ENCODE measurements at places on chromosomes 3 and 15. TPM values are rescaled to one million over a fixed set of nuclear protein-coding genes. Genes with fewer than 3 reads are reported as not detected.

GRCh38 chr3:85041562-85042055 is 82.8 kb downstream of the CADM2 start:
- H3K4me3 ChIP-seq = no peak overlapping the region
- no peaks in the 10 kb centered on the region for H3K27me3 ChIP-seq
- no peak for DNase-seq
- H3K4me1 ChIP-seq = no peaks in the 10 kb centered on the region

GRCh38 chr3:87509401-87509800 is 233.0 kb upstream of the POU1F1 start:
- H3K4me1 ChIP-seq = no peaks in the 10 kb centered on the region
- DNase-seq = no peak
- no peaks in the 10 kb centered on the region for H3K36me3 ChIP-seq
- peaks cover 12% of the 10 kb centered on the region for H3K27me3 ChIP-seq
- H3K27ac ChIP-seq = no peak overlapping the region

DNA sequence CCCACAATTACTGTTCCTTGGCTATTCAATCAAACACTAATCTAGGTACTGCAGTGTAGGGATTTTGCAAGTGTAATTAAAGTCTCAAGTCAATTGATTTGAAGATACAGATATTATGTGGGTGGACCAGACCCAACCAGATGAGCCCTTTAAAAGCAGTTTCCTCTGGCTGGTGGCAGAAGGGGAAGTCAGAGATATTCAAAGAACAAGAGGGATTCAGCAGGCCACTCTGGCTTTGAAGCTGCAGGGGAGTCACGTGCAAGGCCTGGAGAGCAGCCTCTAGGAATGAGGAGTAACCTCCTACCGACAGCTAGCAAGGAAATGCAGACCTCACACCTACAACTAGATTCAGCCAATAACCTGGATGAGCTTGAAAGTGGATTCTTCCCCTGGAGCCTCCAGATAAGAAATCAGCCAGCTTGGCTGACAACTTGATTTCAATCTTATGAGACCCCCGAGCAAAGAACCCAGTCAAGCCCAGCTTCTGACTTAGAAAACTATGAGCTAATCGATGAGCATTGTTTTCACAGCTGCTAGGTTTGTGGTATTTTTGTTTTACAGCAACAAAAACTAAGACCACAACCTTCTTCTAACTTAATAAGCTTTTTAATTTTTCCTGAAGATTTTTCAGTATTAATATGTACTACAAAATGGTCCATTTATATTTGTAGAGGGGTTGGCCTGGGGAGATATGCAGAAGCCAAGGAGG is 13.4 kb downstream of the HACD2 start:
- no peak overlapping the region for H3K4me3 ChIP-seq
- H3K27me3 ChIP-seq = no peaks in the 10 kb centered on the region
- H3K4me1 ChIP-seq = peaks cover 15% of the 10 kb centered on the region
- DNase-seq = no peak
- H3K27ac ChIP-seq = peak overlapping the region; percentile 1
- peaks cover 13% of the 10 kb centered on the region for H3K36me3 ChIP-seq

GRCh38 chr3:105118905-105119304 is 247.8 kb upstream of the ALCAM start:
- H3K27ac ChIP-seq = no peak overlapping the region
- H3K4me1 ChIP-seq = no peaks in the 10 kb centered on the region
- no peaks in the 10 kb centered on the region for H3K27me3 ChIP-seq
- H3K4me3 ChIP-seq = no peak overlapping the region

- H3K36me3 ChIP-seq = no peaks in the 10 kb centered on the region
- H3K4me1 ChIP-seq = peaks cover 44% of the 10 kb centered on the region
- DNase-seq = no peak
- H3K27ac ChIP-seq = no peak overlapping the region
- H3K4me3 ChIP-seq = no peak overlapping the region
- H3K27me3 ChIP-seq = no peaks in the 10 kb centered on the region
Measured at GRCh38 chr3:132781922-132782321, 59.7 kb upstream of the NPHP3 start.

DNA sequence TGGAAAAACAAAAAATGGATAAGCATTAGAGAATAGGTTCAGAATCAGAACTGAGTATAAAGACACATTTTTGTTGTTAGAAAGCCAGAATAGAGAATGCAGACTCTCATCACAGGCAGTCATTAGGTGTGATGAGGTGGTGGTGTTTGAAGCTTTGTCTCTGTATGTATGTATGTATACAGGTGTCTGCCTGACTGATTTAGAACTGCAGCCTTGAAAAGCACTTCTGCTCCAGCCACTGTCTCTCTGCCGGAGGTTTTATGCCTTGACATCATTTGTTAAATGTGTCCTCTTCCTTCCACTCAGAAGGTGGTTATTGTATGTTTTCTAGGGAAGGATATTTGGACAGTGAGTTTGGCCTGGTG is 80.7 kb upstream of the ZBED2 start:
- no peak overlapping the region for H3K4me3 ChIP-seq
- H3K4me1 ChIP-seq = peaks cover 32% of the 10 kb centered on the region
- H3K36me3 ChIP-seq = no peaks in the 10 kb centered on the region

GRCh38 chr3:42070089-42070488 is 21.1 kb upstream of the TRAK1 start:
- H3K4me1 ChIP-seq = peaks cover 81% of the 10 kb centered on the region
- no peak overlapping the region for H3K4me3 ChIP-seq
- no peak for DNase-seq
- H3K27me3 ChIP-seq = no peaks in the 10 kb centered on the region

DNA sequence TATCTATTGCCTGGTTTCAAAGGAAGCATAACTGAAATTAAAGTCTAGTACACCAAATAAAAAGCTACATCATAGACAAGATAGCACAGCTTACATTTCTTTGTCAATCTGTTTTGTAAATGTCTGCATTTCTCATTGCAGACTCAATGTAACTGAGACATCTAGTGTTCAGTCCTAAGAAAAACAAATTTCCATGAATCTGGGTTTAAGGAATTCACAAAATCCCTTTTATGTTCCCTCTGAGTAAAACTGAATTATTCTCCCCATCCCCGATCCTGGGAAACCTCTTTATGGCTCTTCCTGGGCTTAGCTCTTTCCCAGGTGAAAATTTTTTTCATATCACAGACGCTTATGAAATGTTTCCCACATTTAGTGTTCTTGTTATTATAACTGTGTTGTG is 21.6 kb upstream of the RASA2 start:
- peaks cover 3% of the 10 kb centered on the region for H3K36me3 ChIP-seq
- no peaks in the 10 kb centered on the region for H3K27me3 ChIP-seq
- no peak overlapping the region for H3K4me3 ChIP-seq
- H3K4me1 ChIP-seq = peaks cover 20% of the 10 kb centered on the region

DNA sequence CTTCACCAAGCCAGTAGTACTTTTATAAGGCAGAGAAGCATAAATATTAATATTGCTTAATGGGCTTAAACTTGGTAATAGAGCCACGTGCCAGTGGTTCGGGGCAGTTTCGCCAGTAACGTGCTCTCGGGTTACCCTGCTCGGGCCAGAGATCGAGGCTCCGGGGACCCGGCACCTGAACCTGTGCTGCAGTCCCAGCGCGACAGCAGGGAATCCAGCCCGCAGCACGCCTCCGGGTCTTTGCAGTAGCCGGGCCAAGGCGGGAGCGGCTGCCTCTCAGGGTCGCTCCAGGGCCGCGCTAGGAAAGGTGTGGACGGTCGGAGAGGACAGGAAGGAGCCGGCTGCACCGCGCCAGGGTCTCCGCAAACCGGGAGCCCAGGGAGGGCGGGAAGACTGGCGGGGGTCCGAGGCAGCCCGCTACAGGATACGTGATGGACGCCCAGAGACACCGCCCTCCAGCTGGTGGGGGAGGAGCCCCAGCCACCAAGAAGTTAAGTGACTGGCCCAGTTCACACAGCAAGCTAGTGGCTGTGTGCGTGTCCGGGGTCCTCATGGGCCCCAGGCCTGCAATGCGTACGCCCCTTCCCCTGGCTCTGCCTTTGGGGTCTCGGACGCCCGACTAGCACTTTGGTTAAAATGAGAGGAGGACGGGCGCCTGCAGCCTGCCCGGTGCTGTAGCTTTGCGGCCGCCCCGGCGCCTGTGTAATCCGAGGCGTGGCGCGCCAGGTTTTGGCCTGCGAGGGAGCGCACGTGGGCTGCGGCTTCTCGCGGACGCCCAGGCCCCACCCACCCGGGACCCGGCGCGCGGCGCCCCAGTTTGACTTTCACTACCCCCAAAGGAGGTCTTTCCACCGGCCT is 1.2 kb upstream of the PDE8A start:
- peak; percentile 96 for DNase-seq
- H3K4me3 ChIP-seq = peak overlapping the region; percentile 92
- H3K27ac ChIP-seq = peak overlapping the region; percentile 96
- H3K36me3 ChIP-seq = no peaks in the 10 kb centered on the region

- no peaks in the 10 kb centered on the region for H3K27me3 ChIP-seq
- no peak for DNase-seq
- H3K27ac ChIP-seq = peak overlapping the region; percentile 94
- H3K4me3 ChIP-seq = no peak overlapping the region
Measured at GRCh38 chr3:134311265-134311664, 60.6 kb upstream of the RYK start.

GRCh38 chr15:68054628-68055223 is 611 bp downstream of the PIAS1 start:
- H3K27me3 ChIP-seq = no peaks in the 10 kb centered on the region
- no peak for DNase-seq

DNA sequence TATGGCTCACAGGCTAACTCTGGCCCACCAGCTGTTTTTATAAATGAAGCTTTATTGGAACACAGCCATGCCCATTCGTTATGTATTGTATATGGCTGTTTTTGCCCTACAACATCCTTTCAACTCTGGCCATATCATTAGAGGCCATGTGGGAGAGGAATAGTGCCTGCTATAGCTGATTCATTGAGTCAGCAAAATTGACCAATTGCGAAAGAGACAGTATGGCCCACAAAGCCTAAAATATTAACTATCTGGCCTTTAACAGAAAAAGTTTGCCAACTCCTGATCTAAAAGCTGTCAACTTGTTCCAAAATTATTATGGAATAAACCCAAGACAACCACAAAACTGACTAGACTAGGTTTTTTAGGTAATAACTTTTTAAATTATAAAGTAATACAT is 1.4 kb downstream of the NR1I2 start:
- no peaks in the 10 kb centered on the region for H3K27me3 ChIP-seq
- no peak overlapping the region for H3K4me3 ChIP-seq
- H3K4me1 ChIP-seq = peaks cover 4% of the 10 kb centered on the region
- no peak for DNase-seq
- H3K27ac ChIP-seq = no peak overlapping the region

DNA sequence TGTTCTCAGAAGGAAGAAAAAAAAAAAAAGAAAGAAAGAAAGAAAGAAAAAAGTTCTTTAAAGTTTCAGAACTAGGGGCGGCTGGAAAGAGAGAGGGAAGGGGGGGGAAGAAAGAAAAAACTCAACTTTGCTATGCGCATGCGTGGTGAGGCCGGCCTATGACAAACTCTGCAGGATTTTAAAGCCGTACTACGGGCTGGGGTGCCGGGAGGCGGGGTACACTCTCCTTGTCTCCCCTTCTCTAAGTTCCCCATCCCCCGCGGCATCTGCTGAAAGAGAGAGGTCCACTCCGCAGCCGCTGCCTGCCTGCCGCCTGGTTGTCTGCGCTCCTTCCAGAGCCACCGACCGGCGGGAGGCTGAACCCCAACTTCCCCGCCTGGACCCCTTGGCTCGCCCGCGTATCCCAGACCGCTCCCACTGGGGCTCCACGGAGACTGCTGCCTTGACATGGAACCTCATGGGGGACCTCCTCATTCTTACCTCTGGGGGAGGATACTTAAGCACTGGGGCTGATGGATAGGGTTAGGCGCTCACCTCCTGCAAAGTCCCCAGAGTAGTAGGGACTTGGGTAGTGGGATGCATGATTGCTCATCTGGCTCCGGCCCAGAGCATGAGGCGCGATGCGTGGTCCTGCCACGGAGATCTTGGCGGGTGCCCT is 1.4 kb upstream of the WNT5A start:
- peak overlapping the region; percentile 97 for H3K4me3 ChIP-seq
- peaks cover 39% of the 10 kb centered on the region for H3K4me1 ChIP-seq
- H3K36me3 ChIP-seq = no peaks in the 10 kb centered on the region
- DNase-seq = no peak

- H3K4me1 ChIP-seq = peaks cover 72% of the 10 kb centered on the region
- no peaks in the 10 kb centered on the region for H3K27me3 ChIP-seq
- peak overlapping the region; percentile 6 for H3K27ac ChIP-seq
- H3K36me3 ChIP-seq = no peaks in the 10 kb centered on the region
Measured at GRCh38 chr15:85475711-85476110, 95.3 kb downstream of the AKAP13 start.

DNA sequence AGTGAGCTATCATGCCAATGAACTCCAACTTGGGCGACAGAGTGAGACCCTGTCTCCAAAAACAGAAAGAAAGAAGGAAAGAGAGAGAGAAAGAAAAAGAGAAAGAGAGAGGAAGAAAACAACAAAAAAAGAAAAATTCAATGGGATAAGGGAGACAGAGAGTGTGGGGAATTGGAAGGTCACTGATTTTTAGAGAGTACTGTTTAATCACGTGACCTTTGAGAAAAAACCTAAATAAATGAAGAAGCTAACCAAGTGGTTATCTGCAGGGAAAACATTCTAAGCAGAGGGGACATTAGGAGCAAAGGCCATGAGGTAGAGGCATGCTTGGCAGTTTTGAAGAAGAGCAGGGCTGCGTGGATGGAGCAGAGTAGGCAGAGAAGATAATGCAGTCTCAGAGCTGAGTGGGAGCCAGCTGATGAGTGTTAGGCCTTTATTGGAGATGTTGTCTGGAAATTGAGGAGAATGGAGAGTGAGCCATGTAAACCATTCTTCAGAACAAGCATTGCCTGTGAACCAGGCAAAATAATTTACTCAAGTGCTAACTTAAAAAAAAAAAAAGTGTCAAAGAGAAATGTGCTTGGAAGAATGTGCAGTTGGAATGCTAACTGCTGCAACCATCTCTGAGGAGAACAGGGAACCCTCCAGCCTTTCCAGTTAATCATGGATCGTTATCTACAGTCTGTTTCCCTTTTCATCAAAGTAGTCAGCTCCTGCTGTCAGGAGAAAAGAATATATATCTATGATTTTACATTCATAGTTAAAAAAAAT is 377.3 kb upstream of the SEMA6D start:
- H3K27ac ChIP-seq = no peak overlapping the region
- no peak overlapping the region for H3K4me3 ChIP-seq
- DNase-seq = no peak
- H3K27me3 ChIP-seq = no peaks in the 10 kb centered on the region

DNA sequence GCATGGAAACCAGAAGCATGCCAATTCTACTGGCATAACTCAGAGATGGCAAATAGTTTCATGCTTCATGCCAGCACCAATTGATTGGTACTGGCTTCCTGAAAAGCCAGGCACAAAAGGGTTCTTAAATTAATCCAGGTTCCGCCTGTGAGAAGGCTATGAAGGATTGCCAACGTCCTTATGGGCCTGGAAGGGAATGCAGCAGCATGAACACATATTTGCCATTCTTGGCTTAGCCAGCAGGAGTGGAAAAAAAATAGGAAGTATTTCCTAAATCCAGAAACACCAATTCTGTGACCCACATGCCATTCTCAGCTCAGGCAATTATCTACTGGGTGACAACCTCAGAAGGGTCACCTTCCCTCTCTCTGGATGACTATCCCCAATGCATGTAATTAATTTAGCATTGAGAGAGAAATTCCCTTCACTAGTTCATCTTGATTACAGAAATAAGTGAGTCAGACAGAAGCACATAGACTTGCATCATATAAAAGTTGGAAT is 36.0 kb downstream of the ADAMTS9 start:
- H3K27me3 ChIP-seq = no peaks in the 10 kb centered on the region
- H3K4me1 ChIP-seq = peaks cover 18% of the 10 kb centered on the region
- H3K4me3 ChIP-seq = no peak overlapping the region
- DNase-seq = no peak
- H3K36me3 ChIP-seq = peaks cover 2% of the 10 kb centered on the region

The TRAIP gene
- 2.7 TPM for total RNA-seq

The LRIG1 gene
- total RNA-seq = 108 TPM

The ALPK3 gene
- total RNA-seq = 0.56 TPM

The CRABP1 gene
- not detected for total RNA-seq

The WWTR1 gene
- 111 TPM for total RNA-seq

The GASK1A gene
- total RNA-seq = not detected

The MRAS gene
- total RNA-seq = 68.4 TPM

The CTDSPL2 gene
- 41.7 TPM for total RNA-seq

The KBTBD13 gene
- total RNA-seq = not detected

The AP3B2 gene
- total RNA-seq = not detected

Data from chondrocyte (in vitro differentiated cells).